ENCODE measurements at places on chromosomes 4 and X.

GRCh38 chr4:145782756-145783155, 102.8 kb downstream of the C4orf51 start:
- no peak for DNase-seq

GRCh38 chrX:13266641-13267345, 53.1 kb downstream of the ATXN3L start:
- DNase-seq = no peak

DNA sequence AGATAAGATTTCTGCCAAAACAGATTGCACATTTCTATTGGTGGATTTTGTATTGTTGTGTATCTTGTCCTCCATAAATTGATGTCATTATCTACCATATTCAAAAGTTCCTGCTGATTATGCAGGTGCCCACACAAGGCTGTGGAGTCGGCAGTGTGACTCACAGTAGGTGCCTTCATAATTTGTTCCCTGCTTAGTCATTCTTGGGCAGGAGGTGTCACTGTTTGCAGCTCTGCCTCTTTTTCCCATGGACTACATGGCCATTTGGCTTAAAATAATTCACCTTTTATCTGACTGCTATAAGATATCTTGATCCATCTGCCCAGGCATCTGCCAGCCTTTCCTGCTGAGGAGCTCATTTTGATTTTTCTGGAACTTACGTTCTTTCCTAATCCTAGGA, 33.6 kb upstream of the ENPEP start:
- no peak for DNase-seq

GRCh38 chrX:115571712-115572111, 10.7 kb downstream of the PLS3 start:
- no peak for DNase-seq

- no peak for DNase-seq
Observed at GRCh38 chrX:150680974-150681373, 12.2 kb upstream of the MTMR1 start.

DNA sequence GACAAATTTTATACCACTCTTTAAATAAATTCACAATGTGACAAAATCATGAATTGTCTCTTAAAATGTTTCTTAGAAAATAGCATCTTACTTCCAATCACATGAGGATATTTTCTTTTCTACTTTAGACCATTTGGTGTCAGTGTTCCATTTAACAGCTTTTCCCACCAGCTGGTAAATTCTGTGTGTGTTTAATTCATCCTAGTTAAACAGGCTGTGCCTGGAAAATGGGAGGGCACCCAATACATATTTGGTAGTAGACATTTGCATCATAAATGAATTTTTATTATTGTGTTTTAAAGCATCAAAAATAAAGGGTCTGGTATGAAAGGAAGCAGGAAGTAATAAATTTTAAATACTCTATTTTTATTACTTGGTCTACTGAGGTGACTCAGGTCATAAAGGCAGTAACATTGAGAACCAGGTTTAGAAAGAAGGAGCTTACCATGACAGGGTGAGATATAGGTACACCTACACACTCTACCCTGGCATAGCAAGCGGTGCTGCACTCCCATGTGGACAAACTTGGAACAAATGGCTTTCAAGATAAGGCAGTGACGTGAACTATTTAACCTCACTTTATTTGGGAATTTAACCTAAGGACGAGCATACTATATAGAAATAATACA, 344.5 kb downstream of the BMPR1B start:
- DNase-seq = no peak

DNA sequence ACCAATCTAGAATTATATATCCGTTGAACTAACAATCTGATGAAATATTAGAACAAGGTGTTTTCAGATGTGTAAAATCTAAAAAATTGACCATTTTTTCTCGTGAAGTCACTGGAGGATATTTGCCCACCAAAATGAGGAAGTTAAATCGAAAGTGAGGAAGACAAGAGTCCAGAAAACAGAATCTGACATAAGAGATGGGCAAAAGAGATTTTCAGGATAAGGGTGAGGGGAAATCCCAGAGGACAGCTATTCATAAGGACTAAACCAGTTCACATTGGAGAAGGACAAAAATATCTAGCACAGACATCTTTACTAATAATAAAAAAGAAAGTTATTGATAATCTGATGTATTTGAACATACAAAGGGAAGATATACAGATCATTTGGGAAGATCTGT, 18.7 kb upstream of the ALG13 start:
- DNase-seq = no peak

DNA sequence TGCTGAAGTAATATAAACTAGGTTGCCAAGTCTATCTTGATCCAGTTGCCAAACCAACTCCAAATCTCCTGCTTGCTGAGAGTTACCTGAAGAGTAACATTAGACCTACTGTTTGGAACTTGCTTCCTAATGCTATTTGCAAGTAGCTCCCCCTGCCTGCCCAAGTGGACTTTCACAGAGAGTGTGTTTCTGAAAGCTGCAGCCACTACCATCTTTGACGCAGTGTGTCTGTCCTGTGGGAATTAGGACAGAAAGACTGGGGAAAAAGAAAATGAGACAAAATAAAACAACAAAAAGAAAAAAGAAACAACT, 195.0 kb upstream of the HS3ST1 start:
- DNase-seq = no peak

DNA sequence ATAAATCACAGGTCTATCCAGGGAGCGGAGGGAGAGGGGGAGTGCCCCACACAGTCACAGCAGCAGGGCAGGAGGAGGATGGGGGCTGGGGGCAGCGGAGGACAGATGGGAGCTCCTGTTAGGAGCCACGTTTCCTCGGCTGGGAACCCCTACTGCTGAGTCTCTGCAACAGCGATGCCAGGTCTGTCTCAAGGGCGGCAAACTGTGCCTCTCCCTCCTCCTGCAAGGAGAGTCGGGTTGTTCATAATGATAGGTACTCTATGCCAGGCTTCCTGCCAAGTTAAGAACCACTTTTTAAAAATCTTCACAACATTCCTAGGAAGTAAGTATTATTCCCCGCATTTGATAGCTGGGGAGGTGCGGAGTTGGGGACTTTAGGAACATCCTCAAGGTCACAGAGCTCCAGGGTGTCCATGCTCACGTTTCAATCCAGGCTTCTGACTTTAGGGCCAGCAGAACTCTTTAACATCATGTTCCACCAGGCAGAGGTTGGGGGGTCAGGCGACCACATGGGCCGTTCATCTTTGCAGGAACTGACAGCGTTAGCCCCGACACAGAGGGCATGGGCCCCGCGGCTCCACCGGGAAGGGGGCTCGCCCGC, 98.3 kb upstream of the MAML3 start:
- DNase-seq = no peak

DNA sequence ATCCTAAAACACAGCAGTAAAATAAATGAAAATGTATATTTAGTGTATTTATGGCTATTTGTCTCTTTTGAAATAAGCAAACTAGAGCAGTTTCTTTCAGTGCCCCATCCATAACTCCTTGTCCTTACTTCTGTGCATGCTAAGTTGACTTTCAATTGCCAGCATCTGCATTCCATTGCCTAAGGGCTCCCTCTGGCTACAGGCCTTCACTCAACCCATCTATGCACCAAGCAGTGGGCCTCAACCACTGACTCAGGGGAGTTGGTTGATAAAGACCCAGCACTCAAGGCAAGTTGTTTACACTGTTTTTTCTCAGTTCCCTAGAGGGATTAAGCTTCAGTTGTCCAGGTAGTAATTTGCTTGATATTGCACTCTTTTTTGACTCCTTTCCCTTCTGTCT, 265.7 kb downstream of the IQCM start:
- DNase-seq = no peak

GRCh38 chr4:88297212-88297516, 12.8 kb upstream of the PPM1K start:
- DNase-seq = no peak

DNA sequence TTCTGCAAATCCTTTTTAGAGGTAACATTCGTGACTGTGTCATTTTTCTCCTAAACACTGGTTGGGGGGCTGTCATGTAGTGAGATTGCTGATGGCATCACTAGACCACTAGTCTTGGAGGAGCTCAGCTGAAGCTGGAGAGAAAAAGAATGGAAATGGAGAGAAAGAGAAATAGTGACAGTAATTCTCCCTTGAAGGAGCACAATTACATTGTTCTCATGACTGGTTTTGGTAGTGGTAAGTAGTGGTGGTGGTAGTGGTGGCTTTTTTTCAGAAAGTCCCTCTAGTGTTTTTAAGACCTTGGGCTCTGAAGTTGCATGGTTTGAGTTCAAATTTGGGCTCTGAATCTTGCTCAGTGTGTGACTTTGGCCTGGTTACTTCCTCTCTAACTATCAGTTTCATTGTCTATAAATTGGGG, 99.8 kb downstream of the LARP7 start:
- no peak for DNase-seq

DNA sequence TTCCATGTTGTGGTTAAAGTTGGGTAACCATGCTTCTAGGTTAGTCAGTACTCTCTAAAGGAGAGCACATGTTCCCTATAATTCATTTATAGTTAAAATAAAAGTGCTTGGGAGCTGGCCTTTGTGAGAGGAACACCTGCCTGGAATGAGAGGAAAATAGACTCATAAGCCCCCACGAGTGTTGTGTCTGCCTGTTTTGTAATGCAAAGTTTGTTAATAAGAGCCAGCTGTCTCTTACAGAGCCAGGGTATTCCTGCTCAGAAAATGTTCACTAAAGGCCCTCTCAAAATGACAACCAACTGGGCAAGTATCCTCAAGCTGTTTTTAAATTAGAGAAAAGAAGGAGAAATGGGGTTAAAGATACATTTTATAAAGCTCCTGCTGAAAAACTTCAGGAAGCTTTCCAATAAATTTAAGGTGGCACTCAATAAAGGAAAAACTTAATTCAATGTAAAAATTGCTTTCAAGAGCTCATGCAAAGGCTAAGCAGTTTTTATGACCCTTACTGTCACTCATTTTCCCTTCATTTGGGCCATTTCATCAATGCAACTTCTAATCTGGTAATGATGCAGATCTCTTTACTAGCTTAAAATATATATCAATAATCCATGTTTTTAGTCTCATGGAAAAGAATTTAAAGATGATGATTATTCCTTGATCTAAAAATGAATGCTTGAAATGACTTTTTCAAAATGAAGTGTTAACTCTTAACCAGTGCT, 793.6 kb downstream of the STPG2 start:
- no peak for DNase-seq

DNA sequence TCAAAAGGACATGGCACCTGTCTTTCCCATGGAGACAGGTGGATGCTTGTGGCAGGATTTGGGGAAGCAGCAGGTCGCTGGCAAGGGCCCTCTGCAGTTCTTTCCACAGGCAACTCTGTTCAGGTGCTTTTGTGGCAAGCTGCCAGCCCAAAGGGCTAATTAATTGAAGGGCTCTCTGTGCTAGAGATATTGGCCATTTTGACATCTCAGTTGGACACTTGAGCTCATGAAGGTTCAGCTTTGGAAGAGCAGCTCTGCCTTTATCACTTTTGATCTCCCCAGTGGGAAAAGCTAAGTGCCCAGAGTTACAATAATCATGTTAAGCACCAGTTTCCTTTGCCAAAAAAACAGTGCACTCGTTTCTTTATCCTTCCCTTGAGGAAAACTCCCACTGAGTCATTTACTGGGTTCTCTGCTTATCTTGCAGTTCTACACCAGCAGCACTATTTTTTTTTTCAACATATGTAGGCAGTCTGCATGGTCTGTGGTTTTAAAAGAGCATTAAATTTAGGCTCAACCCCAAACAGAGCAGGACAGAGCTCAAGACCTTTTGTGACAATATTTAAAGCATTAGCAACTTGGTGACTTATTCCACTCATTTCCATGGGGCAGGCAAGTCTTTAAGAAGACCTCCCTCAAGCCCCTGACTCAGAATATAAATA, 336.4 kb upstream of the RASGEF1B start:
- no peak for DNase-seq

- DNase-seq = no peak
Observed at GRCh38 chr4:84470204-84470785, 28.8 kb downstream of the NKX6-1 start.

GRCh38 chrX:69073241-69073640, 92.0 kb downstream of the PJA1 start:
- no peak for DNase-seq

DNA sequence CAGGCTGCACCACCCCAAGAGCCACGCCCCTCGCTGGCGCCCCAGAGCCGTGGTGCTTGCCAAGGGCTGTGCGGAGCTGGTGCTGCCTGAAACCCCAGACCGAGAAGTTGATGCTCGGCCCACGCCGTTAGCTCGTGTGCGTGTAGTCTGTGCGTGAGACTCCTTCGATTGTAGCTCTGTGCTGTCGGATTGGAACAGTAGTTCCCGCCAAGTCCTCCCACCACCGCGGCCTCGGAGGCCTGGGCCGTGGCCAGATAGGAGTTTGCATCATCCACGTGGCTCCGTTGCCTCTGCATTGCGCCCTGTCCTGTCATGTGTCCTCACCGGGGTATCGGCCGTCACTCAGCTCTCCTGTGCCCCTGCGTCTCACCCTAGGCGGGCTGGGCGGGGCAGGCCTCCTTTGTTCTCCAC, 24.2 kb downstream of the TNIP2 start:
- no peak for DNase-seq

DNA sequence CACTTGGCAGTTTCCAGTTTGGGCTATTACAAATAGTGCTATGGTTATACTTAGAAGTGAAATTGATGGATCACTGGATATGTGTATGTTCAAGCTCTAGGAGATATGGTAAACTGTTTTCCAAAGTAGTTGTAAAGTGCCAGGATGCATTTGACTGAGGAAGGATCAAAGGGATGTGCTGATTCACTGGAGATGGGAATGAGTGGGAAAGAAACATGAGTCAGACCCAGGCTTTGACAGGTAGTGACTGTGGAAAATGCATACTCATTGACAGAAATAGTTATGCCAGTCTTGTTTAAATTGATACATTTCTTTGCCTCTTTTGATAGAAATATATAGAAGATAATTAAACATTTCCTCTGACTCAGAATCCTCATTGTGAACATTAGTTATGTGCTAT, 77.9 kb downstream of the CEP135 start:
- no peak for DNase-seq

GRCh38 chr4:120084327-120084726, 17.7 kb upstream of the MAD2L1 start:
- no peak for DNase-seq

DNA sequence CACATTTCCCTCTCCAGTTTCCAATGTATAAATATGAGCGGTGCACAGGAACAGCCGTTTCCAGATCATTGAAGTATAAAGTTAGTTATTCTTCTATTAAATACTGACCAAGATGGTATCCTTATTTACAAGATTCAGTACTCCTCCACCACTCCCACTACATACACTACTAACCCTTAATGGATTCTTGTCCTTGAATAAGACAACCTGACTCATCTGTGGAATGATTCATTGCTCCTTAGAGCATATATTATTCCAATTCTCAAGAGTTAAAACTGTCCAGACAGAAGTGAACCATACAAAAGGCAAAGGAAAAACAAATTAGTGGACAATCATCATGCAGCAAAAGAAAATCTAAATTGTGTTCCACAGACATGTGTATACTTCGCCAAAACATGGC, 373.3 kb downstream of the IDS start:
- DNase-seq = no peak

GRCh38 chr4:7059662-7060061, 8.2 kb downstream of the GRPEL1 start:
- DNase-seq = no peak

DNA sequence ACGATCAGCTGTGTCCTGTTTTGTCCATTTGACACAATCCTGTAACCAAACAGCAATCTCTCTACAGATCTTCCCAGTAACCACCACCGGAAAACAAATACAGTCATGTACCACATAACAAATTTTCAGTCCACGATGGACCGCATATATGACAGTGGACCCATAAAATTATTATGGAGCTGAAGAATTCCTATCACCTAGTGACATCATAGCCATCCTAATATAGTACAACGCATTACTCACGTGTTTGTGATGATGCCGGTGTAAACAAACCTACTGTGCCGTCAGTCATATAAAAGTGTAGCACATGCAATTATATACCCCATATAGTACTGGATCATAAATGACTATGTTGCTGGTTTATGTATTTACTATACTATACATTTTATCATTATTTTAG, 133.7 kb upstream of the EDNRA start:
- no peak for DNase-seq
